ENCODE measurements at places on chromosomes 3 and 15.
A peak's percentile ranks its signal among the peaks of the same experiment; 100 is the strongest.

DNA sequence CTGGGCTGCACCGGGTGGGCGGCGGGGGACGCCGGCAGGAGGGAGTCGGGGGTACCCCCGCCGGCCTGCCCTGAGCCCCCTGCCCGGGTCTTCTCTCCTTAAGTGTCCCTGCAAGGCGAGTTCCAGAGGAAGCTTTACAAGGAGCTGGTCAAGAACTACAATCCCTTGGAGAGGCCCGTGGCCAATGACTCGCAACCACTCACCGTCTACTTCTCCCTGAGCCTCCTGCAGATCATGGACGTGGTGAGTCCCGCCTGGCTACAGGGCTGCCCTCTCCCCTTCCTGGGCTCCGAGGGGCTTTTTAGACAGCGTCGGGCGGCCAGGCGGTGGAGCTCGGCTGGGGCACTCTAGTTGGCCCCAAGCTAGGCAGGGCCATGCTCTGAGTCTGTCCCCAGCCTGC is 480 bp downstream of the CHRNA7 start:
- DNase-seq, result peak; percentile 9

DNA sequence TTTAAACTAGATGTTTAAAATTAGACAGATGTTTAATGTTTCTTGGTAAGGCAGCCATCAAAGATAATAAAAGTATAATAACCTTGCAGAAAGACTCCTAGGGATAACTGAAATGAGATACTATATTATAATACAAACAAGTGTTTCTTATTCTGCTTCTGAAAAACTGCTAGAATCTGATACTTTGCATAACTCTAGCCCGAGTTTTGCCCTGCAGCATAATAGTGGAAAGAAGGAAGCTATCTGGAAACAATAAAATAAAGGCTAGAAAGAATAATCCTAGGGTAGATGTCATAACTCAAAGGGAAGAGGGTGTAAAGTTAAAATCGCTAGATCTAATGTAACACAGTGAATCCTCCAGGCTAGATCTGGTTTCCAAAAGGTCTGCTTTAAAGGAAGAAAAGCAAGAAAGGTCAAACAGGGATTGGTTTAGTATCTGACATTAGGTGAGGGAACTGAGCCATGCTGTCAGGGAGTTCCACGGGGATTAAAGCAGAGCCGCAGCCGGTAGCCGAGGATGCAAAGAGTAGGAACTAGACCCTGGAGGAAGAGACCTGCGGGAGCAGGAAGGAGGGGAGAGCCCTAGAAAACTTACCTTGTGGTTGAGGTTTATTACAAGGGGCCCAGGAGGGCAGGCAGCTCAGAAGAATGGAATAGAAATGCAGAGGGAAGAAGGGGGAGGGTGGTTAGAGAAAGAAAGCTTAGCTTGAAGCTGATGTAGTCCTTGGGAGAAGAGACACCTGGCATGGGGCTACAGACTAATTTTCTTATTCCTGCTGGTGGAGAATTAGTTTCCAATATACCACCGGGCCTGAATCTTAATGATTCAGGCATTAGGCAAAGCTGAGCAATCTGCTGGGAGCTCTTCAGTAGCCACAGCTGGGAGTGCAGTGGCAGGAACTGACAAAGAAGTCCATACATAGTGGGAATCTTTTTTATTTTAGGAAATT is 46.1 kb upstream of the TUSC7 start:
- no peak for DNase-seq

- no peak for DNase-seq
These were observed 8.4 kb downstream of the ST6GAL1 start for GRCh38 chr3:186938716-186939115.

GRCh38 chr3:102830415-102830814 is 395.6 kb downstream of the ZPLD1 start:
- no peak for DNase-seq

- DNase-seq, result no peak
These were observed 84.4 kb downstream of the GPR156 start for GRCh38 chr3:120200493-120201235.

DNA sequence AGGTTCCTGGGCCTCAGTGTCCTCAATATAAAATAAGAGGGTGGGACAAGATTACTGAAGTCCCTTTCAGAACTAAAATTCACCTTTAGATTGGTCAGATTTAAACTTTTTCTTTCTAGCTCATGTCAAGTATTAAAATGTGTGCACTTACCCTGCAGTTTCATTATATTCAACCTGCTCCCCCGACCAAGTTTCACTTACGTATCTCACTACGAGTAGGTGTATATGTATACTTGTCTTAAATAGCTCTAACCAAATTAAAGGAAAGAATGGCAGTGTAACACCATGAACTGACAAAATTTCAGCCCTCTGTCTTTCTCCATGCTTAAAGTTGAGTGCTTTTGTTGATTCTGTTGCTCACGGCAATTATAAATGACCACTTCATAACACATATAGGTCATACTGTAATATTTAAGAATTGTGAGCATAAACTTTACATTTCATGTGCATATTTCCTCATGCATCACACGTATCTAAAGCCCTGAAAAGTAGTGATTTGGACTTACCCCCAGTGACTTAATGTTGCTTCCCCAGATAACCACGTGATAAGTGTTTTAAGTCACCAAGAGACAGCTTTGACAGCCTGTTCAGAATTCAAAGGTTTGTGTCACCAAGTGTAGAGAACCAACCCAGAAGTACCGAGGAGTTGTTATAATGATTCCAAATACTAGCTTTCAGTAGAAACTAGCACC is 70.0 kb downstream of the PGPEP1L start:
- no peak for DNase-seq

- DNase-seq, result no peak
These were observed 79.0 kb downstream of the EPHA3 start for GRCh38 chr3:89186456-89186855.

DNA sequence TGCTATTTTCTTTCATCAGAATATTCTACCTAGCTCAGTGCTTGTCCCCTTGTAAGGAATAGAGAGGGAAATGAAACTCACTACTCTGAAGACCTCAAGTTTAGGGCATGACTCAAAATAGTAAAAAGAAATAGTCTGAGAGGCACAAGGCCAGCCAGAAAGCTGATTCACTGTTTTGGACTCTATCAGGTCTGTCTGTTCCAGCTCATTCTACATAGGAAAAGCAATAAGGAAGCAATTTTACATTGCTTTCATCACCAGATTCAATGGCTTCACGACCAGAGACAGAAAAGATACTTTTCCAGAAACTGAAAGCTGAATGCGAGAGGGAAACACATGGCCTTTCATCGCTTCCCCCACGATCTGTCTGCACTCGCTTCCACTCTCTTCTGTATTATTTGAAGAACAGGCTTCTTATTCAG is 276.0 kb downstream of the GBE1 start:
- peak; percentile 5 for DNase-seq

- DNase-seq, result peak; percentile 73
These were observed 593 bp downstream of the TMOD2 start for GRCh38 chr15:51751697-51752683.

DNA sequence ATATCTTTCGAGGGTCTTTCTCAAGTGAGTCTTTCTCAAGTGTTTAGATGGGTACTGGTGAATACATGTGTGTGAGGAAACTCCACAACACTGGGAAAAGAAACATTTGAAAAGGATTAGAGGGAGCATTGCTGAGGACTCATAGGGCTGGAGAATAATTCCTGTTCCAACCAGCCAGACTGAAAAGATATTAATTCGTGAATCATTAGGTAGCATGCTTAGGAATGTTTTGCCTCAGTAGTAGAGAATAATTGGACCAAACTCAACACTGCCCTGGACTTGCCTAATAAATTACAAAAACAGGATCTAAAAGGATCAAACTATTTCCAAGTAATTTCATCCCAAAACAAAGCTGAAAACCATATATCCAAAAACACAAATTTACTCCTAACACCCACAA is 17.3 kb downstream of the PP2D1 start:
- no peak for DNase-seq

DNA sequence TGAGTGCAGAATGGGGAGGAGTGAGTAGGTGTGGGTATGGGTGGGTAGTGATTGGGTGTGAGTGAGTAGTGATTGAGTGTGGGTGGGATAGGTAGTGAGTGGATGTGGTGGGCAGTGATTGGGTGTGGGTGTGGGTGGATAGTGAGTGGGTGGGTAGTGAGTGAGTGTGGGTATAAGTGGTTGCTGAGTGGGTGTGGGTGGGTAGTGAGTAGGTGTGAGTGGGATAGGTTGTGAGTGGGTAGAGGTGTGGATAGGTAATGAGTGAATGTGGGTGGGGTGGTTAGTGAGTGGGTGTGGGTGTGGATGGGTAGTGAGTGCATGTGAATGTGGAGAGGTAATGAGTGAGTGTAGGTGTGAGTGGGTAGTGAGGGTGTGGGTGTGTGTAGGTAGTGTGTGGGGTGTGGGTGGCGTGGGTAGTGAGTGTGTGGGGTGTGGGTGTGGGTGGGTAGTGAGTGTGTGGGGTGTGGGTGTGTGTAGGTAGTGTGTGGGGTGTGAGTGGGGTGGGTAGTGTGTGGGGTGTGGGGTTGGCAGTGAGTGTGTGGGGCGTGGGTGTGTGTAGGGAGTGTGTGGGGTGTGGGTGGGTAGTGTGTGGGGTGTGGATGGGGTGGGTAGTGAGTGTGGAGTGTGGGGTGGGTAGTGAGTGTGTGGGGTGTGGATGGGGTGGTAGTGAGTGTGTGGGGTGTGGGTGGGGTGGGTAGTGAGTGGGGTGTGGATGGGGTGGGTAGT is 5.3 kb downstream of the MINAR1 start:
- DNase-seq, result no peak

DNA sequence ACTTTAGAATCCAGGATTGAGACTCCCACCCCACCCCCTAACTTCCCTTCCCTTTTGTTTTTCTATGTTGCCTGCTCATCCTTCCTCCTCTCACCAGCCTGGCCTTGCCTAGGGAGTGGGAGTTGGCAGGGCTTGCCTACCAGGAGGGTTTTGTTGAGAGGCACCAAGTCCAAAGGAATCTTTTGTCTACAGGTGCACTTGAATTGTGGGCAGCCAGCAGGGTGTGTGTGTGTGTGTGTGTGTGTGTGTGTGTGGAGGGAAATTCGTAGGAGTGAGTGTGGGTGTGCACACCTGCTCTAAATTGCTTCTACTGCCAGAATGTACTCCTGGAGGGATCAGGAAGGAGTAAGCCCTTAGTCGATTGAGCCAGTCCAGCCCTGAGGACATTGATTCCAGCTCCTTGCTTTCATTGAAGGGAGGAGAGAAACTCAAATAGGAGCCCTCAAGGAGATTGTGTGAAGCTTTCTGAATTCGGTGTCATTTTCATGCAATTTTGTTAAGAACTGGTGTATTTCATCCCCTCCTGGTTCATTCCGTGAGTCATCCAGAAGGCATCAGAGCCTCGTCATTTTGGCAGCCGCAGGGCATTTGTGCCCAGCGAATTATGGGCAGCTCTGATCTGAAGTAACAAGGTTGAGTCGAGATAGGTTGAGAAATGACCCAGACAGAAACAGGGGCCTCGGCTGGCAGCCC is 112.1 kb downstream of the SLCO3A1 start:
- no peak for DNase-seq

DNA sequence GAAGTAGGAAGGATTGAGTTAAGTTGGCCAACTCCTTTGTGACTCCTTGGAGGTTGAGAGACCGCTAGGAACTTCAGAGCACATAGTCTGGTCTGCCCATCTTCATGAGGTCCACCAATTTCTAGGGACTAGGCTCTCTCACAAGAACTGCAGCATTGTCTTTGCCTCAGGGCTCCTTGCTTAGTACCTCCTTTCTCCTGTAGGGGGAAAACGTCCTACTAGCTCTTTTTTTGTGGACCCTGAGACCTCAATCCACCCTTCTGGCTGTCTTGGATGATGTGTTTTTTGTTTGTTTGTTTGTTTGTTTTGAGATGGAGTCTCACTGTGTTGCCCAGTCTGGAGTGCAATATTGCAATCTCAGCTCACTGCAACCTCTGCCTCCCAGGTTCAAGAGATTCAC is 21.6 kb downstream of the REC114 start:
- no peak for DNase-seq

DNA sequence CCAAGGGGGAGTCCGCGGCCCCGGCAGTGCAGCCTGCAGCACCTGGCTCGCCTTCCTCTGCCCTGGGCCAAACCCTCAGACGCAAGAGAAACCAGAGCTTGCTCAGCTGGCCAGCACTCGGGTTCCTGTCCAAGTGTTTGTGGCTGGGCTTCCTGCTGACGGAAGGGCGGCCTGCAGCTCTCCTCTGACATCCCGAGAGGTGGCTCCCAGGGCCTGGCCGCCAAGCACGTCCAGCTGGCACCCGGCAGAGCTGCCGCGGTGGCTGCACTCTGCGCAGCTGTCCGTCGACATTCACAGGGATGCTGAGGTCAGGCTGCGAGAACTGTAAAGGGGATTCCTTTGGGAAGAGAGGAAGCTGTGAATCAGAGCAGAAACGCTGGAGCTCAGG is 85.6 kb downstream of the CPN2 start:
- DNase-seq, result no peak

DNA sequence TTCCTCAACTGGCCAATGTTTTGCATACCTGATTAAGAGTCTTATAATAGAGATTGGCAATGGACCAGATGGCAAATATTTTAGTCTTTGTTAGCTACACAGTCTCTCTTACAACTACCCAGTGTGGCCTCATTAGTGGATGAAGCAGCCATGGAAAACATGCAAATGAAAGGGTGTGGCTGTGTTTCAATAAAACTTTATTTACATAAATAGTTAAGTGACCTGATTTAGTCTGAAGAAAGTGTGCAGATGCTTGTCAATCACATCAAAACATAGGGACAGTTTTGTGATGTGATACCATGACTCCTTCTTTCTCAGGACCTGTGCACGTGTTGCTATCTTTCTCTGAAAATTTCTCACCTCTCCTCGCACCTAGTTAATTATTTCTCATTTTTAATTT is 309.8 kb upstream of the GRM7 start:
- DNase-seq, result no peak

GRCh38 chr3:78738833-78739232 is 1029.0 kb downstream of the ROBO1 start:
- DNase-seq, result no peak

GRCh38 chr15:84634228-84634837 is 19.8 kb downstream of the WDR73 start:
- no peak for DNase-seq

- DNase-seq, result no peak
These were observed 6.5 kb upstream of the CLDN16 start for GRCh38 chr3:190381441-190381840.

DNA sequence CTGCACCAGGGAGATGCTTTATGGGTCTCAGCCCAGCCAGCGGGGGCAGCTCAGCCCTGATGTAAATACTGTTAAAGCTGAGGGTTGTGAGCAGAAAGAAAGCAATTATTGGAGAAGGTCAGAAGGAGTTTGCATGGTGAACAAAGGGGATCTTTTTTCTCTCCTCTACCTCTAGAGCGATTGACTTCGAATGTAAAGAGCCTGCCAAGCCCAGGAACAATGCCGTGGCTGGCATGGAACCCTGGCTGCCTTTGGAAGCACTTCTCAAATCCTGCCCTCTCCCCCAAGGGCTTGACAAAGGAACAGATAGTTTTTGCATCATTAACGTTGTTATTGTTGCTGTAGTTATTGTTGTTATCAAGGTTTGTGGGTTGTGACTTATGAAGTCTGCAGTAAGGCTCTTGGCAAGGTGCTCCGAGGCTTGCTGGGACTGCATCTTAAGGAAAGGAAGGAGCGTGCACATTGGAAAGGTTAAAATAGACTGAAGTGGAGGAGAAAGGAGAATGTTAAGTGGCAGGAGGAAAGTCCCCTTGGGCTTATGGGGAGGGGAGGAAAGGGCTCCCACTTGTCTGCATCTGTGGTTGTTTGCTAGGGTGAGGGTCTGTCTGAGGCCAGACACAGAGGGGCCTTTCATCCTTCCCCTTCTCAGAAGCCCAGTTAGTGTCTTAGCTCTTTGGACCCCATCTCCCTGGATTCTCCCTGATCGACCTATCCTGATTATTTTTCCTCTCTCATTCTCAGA is 16.7 kb downstream of the PDIA5 start:
- no peak for DNase-seq

Data from NB4 (cell line).